Retinal pigment epithelial cell (primary cell): ENCODE measurements at places on chromosomes 2 and 18.

- no peak for DNase-seq
Observed at GRCh38 chr2:221896505-221897151, 324.5 kb upstream of the EPHA4 start.

DNA sequence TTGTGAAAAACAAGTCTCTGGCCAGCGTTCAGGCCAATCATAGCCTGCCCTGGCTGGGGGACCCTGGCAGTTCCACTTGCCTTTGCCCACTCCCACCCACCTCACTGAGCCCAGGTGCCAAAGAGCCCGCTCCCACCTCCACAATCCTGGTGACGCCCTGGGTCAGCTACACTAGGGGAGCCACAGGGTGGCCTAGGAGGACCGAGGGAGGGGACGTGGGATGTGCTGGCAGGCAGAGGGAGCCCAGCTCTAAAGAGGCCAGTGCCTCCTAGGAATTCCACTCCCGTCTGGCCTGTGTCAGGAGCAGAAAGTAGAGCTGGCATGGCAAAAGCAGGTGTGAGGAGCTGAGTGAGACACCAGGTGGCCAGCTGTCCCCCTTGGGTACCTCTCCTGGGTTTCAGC is 49.3 kb downstream of the TNS1 start:
- DNase-seq, result no peak

DNA sequence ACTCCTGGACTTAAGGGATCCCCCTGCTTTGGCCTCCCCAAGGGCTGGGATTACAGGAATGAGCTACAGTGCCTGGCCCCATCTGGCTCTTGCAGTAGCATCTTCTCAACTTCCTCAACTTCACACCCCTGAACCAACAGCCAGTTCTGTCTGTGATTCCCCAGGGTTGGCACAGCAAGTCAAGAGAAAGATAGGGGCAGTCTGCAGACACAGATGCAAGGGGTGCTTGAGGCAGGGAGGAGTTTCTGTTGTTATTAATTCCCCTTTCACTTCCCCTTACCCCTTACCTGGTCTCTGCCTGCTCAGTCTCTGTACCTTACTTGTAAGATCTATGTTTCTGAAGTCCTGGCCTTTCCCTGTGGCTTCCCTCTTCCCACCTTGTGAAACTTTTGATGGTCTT is 54.1 kb upstream of the MEX3C start:
- DNase-seq, result no peak

DNA sequence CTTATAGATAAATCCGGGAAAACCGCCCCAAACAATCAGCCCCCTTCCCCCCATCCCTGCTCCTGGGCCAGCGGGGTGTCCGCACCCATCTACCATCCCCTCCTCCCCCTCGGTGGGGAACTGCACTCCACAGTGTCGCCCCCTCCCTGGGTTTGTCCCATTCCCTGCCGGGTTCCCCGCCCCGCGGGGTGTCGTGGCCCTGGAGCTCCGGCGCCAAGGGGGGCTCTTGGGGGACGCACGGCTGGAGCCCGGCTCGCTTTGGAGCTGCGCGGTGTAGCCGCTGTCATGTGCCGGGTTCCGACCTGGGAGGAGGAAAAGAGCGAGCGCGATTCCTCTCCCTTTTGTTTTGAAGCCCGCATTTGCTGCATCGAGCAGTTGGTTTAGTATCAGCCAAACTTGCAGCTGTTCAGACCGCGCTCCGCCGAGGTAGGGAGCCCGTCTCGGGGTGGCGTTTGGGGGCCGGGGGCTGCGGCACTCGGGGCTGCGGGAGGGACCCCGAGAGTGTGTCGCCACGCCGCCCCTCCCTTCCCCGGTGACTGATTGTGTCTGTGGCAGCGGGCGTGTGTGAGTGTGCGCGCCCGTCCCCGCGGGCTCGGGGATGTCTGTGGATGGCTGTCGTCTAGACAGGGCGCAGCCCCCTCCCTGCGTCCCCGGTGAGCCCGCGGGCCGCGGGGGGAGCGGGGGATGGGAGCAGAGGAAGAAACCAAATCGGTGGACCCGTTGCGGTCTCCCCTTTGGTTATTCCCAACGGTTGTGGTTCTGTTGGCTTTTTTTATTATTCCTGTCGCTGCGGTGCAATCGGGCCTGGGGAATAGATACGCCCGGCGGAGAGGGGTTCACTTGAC is 797 bp downstream of the CTIF start:
- DNase-seq, result no peak

DNA sequence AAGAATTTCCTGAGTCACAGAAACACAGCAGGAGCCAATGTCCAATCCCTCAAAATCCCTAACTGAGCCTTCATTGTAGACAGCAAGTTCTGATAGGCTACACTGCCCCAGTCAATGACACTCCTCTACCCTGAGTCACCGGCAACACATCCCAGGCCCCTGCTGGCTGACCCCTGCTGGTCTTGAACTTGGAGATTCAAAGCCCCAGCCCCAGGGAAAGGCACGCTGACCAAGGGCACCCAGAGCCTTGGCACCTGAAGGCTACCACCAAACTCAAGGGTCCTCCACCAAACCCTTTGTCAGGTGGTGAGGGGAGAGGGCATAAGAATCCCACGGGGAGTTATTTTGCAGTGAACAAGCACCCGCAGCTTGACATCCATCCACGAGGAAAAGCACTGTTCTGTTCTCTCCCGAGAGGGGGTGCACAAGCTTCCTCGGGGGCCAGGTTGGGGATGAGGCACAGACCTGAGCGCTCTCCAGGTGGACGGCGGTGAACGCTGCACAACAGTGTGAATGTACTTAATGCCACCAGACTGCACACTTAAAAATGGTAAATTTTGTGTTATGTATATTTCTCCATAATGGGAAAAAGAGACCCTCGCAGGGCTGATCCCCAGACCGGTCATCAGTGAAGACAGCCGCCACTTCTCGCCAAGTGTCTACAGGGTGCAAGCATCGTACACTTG is 46.9 kb downstream of the TFCP2L1 start:
- no peak for DNase-seq

DNA sequence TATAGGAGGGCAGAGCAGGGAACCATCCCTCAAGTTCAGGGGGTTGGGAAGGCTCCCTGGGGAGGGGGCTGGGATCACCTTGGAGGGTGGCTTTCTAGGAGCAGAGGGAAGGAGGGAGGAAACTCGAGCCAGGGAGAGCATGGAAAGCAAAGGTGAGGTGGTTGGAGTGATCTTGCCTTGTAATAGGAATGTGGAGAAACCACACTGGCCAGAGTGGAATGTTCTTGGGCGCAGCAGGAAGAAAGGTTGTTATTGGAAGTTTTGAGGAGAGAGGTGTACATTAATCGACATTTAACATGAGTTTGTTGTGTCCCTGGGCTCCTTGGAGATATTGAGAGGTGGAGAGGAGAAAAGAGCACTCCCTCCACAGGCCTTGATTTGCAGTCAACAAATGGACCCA is 272.2 kb downstream of the PRKCE start:
- DNase-seq, result no peak

- DNase-seq, result no peak
Observed at GRCh38 chr18:5604778-5605177, 61.0 kb upstream of the EPB41L3 start.

DNA sequence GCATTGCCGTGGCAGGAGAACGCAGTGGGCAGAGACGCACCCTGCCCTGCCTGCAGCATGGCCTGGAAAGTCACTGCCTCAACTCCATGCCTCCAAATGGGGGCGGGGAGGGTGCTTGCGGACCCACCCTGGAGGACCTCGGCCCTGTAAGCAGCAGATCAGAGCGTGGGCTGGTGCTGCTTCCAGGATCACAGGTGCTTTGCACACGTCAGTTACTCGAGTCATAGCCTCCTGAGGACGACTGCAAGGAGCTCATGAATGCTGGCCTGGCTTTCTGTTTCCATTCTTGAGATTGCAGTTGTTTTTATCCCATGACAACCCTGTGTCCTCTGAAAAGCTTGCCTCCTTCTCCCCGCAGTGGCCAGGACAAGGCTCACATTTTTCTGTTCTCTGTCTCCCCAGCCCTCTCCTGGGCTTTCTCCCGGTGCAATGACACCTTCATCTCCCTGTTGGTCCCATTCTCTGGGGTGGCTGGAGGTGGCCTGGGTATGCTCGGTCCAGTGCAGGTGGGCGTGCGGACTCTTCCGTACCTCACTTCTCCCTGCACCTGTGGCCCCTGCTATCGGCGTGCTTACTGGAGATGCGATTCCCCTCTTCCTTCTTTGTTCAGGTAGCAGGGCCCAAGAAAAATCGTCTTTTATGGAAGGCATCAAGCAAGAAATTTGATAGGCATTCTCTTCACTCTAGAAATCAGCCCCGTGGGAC is 208.0 kb downstream of the GBX2 start:
- no peak for DNase-seq

GRCh38 chr2:128263902-128264331 is 54.8 kb downstream of the HS6ST1 start:
- no peak for DNase-seq

GRCh38 chr2:100344433-100344832 is 22.1 kb upstream of the LONRF2 start:
- DNase-seq, result no peak

DNA sequence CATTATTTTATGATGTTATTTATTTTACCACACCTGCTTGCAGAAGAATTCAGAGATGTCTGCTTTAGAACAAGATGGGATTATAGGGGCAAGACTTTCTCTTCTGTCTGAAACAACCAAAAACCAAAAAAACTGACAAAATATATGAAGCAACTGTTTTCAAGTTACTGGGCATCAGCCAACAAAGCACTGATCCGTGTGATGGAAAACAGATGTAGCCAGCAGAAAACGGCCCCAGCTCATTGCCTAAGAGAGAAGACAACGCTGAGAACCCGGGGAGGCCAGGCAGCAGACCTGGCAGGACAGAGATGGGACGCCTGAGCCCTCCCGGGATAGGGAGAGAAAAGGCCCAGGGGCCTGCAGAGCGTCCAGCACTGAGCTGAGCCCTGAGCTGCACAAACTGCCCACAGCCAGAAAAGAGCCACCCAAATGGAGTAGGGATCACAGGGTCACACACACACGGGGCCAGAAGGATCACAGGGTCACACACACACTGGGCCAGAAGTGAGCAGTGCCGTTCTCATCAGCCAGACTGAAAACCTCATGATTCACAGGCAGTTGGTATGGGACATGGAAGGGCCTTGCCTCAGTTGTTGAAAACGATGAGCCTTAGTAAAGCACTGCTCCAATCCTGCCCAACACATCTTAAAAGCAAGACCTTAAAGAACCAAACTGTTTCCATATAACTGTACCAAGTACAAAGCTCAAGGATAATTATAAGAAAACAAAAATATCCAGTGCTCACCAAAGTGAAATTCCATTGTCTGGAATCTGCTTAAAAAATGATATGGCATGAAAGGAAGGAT is 12.1 kb downstream of the PXDN start:
- DNase-seq, result no peak

DNA sequence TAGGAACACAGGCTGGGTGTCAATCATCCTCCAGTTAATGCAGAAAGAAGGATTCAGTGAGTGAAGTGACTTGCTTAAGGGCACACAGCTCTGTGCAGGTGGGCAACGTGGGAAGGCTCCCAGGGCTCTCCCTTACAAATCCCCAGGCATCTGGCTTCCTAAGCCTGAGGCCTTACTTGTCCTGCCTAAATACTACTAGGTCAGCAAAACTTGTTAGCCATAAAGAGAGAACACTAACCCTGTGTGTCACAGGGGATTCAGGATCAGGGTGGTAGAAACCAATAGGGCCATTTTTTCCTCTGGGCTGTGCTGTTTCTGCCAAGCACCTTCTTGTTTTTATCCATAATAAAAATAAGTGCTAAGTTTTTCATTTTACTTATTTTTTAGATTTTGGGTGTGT is 55.0 kb downstream of the GATA6 start:
- no peak for DNase-seq

DNA sequence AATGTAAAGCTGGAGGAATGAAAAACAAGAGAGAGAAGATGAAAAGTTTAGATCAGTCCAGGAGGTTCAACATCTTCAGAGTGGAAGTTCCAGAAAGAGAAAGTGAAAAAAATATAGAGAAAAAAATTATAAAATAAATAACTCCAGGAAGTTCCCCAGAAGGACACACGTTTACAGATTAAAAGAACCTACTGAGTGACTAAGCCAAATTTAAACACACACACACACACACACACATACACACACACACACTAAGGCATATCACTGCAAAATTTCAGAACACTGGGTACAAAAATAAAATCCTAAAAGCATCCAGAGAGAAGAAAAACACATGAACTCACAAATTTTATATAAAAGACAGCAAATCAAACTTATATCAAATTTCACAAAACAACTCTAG is 85.9 kb upstream of the PMAIP1 start:
- no peak for DNase-seq

DNA sequence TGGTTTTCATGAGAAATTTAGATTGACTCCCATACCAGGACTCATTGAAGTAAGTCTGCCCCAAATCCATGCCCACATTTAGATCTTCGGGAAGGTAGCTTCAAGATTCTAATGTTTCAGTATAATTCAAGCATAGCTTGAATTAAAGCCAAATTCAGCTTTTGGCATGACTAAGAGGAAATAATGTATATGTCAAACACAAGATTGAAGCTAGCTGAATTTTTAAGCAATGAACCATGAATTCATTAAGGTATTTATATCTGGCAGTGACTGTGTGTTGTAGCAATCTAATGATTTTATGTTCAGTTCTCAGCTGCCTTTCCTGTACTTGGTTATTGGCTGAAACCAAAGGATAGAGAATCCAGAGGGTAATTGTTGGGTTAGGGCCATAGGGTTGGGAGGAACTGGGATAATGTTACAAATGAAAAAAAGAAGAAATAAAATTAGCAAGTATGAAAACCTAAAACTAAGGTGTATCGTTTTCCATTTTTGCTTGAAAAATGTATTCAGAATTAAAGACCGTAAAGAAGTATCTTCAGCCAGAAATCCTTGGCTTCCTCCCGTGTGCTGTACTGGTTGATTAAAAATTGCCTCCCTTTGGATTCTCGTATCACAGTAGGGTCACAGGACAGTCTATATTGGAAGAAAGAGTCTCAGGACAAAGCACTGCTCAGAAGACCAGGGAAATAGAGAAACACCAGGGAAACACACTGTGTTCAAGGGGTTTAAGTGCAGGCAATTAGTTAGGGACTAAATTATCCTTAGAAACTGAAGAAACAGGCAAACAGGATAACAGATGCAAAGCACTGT is 119.0 kb upstream of the FN1 start:
- DNase-seq, result peak; percentile 69

- DNase-seq, result no peak
Observed at GRCh38 chr18:12092398-12093229, 1.0 kb upstream of the ANKRD62 start.

GRCh38 chr18:76446321-76447257 is 48.5 kb downstream of the ZNF516 start:
- no peak for DNase-seq

GRCh38 chr18:2049986-2050385 is 521.3 kb downstream of the METTL4 start:
- DNase-seq, result no peak

- no peak for DNase-seq
Observed at GRCh38 chr2:43313642-43314017, 87.2 kb upstream of the ZFP36L2 start.

GRCh38 chr2:10495988-10496313 is 47.8 kb upstream of the ODC1 start:
- DNase-seq, result no peak

GRCh38 chr2:383888-384287 is 96.0 kb upstream of the ALKAL2 start:
- DNase-seq, result no peak
